Gastrocnemius medialis (tissue), 4 donors: ENCODE measurements at places on chromosomes 3 and 15. TPM values are rescaled to one million over a fixed set of nuclear protein-coding genes. Genes with fewer than 3 reads are reported as not detected.

GRCh38 chr3:65831733-65832425 is 206.8 kb downstream of the MAGI1 start:
- no peak for DNase-seq

The PTX3 gene
- 0.87 TPM for total RNA-seq

- DNase-seq: no peak
Measured at GRCh38 chr3:25587094-25587493, 77.6 kb downstream of the TOP2B start.

DNA sequence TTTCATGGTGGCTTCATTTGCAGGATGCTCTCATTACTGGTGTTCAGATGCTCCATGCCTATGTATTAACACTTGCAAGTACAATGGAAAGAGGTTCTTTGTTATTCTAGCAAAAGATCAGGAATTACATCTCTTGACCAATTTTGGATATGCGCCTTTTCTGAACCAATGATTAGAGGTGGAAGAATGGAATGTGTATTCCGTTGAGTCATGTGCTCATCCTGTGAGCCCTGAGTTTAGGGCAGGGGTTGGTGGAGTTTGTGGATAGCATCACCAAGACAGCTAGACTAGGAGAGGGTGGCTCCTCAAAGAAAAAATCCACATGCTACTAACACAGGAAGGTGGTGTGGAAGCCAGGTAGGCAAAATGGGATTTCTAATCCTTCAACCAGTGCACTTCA is 80.7 kb upstream of the SLC25A26 start:
- no peak for DNase-seq

GRCh38 chr3:14467814-14468620 is 65.6 kb downstream of the SLC6A6 start:
- no peak for DNase-seq

DNA sequence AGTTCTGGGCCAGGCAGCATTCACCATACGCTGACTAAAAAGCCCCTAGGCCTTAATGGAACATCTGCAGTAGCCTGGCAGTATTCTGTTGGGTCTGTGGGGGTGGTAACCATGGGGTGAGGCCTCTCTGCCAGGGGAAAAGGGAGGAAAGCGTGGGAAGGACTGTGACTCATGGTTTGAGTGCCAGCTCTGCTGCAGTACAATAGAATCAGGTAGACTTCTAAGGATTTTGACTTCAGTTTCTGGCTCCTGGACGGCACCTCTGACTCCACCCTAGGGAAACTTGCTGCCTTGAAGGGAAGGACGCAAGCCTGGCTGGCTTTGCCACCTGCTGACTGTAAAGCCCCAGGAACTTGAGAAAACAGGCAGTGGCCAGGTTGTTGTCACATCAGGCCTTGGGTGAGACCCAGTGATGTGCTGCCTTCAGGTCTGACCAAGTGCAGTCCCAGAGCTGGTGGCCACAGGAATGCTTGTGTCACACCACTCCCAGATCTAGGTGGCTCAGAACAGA is 148.6 kb downstream of the SUCNR1 start:
- DNase-seq: no peak

DNA sequence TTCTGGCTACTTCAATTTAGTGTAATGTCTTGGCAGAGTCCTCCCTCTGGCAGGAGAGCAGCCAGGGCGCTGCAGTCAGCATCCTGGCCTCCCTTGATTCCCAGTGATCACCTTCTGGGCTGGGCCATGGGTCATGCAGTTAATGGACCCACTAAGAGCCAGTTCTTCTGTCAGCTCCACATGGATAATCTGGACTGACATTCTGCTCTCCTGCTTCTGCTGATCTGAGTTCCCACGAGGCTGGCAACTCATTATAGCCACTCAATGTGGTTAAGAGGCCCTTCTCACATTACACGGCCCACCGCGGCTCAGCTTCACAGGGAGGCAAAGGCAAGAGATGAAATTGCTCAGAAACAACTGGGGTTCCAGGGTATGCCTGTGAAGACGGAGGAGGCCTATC is 94.0 kb downstream of the WDR76 start:
- DNase-seq: no peak

- no peak for DNase-seq
Measured at GRCh38 chr3:152192050-152192449, 76.7 kb upstream of the MBNL1 start.

DNA sequence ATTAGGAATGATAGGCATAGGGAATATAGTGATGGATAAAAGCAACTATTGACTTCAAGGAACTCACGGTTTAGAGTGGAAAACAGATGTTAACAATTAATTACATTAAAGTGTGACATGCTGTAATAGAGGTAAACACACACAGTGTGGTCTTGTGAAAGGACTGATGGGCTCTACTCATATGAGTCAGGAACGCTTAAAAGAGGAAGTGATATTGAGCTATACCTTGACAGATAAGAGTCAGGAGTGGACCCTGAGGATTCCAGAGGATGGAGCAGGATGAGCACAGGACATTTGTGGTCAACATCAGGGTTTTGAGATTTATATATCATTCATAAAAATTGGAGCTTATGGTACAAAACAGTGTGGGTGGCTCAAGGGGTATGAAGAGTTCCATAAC is 11.0 kb downstream of the EXOG start:
- DNase-seq: no peak
